ENCODE measurements at places on chromosomes 2 and 18.

- H3K27ac ChIP-seq: no peak overlapping the region
- no peaks in the 10 kb centered on the region for H3K4me1 ChIP-seq
- no peaks in the 10 kb centered on the region for H3K36me3 ChIP-seq
- no peak overlapping the region for H3K4me3 ChIP-seq
- H3K27me3 ChIP-seq: no peaks in the 10 kb centered on the region
Observed at GRCh38 chr2:62787386-62787785, 81.9 kb downstream of the EHBP1 start.

DNA sequence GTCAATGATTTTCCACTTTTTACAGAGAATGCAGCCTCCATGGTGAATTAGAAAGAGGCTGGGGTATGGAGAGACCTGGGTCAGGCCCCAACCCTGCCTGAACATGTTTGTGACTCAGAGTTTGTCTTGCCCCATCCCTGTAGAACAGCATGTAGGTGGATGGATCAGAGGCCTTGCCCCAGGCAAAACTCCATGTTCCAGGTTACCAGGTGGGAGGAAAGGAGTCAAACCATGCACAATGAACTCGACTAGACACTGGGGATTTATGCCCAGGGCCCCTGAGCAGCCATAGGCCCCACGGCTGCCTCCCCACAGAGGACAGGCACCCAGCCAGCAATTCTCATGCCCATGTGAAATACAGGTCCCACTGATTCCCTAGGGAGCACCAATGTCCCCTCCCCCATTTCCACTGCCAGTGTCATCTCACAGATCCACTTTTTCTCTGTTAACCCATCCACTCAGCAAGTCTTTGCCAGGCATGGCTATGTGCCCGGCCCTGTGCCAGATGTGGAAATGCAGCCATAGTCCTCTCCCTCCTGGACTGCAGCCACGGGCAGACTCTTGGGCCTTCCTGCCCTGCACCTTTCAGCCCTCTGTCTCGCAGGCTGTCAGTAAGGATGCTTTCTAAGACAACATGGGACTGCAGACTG lies 737.8 kb upstream of the HS6ST1 start:
- DNase-seq: no peak
- no peak overlapping the region for H3K27ac ChIP-seq
- no peaks in the 10 kb centered on the region for H3K36me3 ChIP-seq
- no peaks in the 10 kb centered on the region for H3K27me3 ChIP-seq

GRCh38 chr18:63590966-63591695 lies 4.0 kb downstream of the SERPINB13 start:
- no peaks in the 10 kb centered on the region for H3K36me3 ChIP-seq
- no peak overlapping the region for H3K4me3 ChIP-seq
- no peak overlapping the region for H3K27ac ChIP-seq
- H3K27me3 ChIP-seq: no peaks in the 10 kb centered on the region
- H3K4me1 ChIP-seq: no peaks in the 10 kb centered on the region

GRCh38 chr2:46632349-46632748 lies 153.0 kb downstream of the TMEM247 start:
- no peak overlapping the region for H3K4me3 ChIP-seq
- DNase-seq: no peak
- H3K36me3 ChIP-seq: no peaks in the 10 kb centered on the region

- no peaks in the 10 kb centered on the region for H3K27me3 ChIP-seq
- DNase-seq: no peak
- peaks cover 26% of the 10 kb centered on the region for H3K36me3 ChIP-seq
- peaks cover 18% of the 10 kb centered on the region for H3K4me1 ChIP-seq
Observed at GRCh38 chr2:134368009-134368817, 114.3 kb downstream of the MGAT5 start.

- no peaks in the 10 kb centered on the region for H3K36me3 ChIP-seq
- H3K27me3 ChIP-seq: no peaks in the 10 kb centered on the region
- H3K4me1 ChIP-seq: no peaks in the 10 kb centered on the region
- no peak overlapping the region for H3K27ac ChIP-seq
- DNase-seq: no peak
- H3K4me3 ChIP-seq: no peak overlapping the region
Observed at GRCh38 chr2:72347081-72347480, 199.4 kb upstream of the CYP26B1 start.

- H3K27me3 ChIP-seq: no peaks in the 10 kb centered on the region
- H3K36me3 ChIP-seq: no peaks in the 10 kb centered on the region
- no peak for DNase-seq
- no peak overlapping the region for H3K4me3 ChIP-seq
Observed at GRCh38 chr2:29309090-29310029, 194.1 kb downstream of the CLIP4 start.

All from GM12878 (cell line).